Activated naive CD4-positive, alpha-beta T cell (primary cell): ENCODE measurements at places on chromosomes 7 and 10.

DNA sequence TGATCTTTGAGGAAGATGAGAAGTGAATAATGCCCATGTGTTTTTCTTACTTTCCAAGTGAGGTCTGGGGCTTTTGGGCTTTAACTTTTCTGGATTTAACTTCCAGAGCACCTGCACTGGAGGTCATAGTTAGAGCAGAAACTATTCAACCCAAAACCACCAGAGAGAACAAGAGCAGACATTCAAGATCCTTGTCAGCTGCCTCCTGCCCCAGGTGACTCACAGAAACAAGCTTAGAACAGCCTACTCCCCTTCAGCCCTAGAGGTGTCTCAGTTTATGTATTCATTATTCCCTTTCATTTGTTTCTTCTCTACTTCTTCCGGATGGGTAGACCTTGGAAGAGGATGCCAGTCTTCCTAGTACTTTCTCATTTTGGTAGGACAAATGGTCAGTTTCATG, 270.5 kb downstream of the CNTNAP2 start:
- no peak for DNase-seq

DNA sequence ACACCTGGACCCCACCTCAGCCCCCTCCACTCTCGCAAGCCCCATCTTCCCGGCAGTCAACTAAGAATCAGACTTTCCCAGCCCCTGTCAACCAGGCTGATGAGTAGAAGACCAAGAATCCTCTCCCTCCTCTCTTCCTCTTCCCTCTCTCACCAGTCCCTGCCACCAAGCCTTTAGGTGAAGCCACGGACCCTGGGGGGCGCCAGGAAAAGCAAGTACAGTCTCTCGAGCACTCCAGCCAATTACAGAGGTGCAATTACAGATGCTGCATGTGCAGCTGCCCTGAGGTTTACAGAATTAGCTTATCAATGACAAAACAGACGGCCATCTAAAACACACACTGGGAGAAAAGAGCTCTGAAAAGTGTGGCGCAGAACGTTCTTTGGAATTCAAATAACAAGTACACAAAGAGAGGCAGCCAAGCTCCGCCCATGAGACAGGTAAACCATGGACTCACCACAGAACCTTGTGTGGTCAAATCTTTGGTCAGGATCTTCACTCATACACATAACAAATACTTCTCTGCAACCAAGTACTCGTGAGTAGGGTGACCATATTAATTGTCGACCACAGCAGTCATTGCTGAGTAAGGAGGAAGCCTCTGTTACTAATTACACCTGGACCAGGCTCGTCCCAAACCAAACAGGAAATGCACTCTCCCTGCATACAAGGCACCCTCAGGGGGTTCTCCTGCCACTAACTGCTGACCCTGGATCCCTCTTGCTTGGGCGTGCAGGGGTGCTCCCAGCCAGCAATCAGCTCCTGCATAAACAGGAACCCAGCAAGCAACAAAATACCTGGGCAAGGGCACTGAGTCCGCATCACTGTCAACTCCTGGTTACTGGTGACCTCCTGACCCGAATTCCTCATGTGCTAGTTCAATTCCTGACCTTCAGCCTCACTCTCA, 189.2 kb downstream of the FAM107B start:
- no peak for DNase-seq

- no peak for DNase-seq
Observed at GRCh38 chr7:105205592-105206237, 183.0 kb downstream of the SRPK2 start.

GRCh38 chr10:112700215-112700671, 249.8 kb upstream of the TCF7L2 start:
- no peak for DNase-seq

GRCh38 chr10:119153661-119154060, 11.9 kb downstream of the SFXN4 start:
- no peak for DNase-seq
